Adrenal gland (tissue), 19 donors: ENCODE measurements at places on chromosomes 4 and X. TPM values are rescaled to one million over a fixed set of nuclear protein-coding genes. Genes with fewer than 3 reads are reported as not detected.

DNA sequence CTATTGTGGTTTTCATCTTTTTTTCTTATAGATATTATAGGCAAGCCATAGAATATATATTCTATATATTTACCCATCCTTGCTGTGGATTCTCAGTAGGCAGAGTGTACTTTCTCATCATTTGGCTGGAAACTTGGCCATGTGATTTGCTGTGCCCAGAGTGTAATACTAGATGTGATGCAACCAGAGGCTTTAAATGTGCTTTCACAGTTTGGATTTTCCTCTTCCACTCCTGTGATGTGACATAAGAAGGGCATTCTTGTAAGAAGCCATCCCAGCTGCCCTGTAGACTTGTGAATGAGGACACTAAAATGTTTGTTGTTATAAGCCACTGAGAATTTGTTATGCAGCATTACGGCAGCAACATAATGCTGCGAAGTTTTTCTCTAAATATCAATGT lies 10.4 kb upstream of the HPGDS start:
- no peak overlapping the region for H3K27ac ChIP-seq
- no peak for DNase-seq
- H3K27me3 ChIP-seq = no peaks in the 10 kb centered on the region
- no peak overlapping the region for H3K4me3 ChIP-seq
- no peaks in the 10 kb centered on the region for H3K4me1 ChIP-seq

DNA sequence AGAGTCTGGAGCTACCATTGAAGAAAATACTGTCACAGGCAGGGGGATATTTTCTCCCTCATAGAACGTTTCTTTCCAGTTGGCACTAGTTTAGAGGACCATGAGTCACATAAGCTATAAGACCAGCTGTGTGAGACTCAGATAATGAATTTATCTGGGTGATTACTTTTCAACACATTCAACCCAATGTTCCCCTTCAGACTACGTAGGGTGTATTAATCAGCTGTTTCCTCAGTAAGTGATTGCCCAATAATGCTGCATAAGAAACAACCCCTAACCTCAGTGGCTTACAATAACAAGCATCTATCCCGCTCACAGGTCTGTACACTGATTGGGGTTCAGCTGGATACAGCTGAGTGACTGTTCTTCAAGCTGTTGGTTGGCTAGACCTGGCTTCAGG lies 38.1 kb downstream of the CBLL2 start:
- H3K27me3 ChIP-seq = peaks cover 3% of the 10 kb centered on the region
- no peak for DNase-seq
- H3K4me3 ChIP-seq = no peak overlapping the region
- no peaks in the 10 kb centered on the region for H3K4me1 ChIP-seq

- H3K4me3 ChIP-seq = peak overlapping the region; percentile 86
- DNase-seq = no peak
- peaks cover 10% of the 10 kb centered on the region for H3K4me1 ChIP-seq
- H3K36me3 ChIP-seq = no peaks in the 10 kb centered on the region
- peak overlapping the region; percentile 87 for H3K27ac ChIP-seq
Measured at GRCh38 chr4:55346851-55347255, 811 bp downstream of the SRD5A3 start.

DNA sequence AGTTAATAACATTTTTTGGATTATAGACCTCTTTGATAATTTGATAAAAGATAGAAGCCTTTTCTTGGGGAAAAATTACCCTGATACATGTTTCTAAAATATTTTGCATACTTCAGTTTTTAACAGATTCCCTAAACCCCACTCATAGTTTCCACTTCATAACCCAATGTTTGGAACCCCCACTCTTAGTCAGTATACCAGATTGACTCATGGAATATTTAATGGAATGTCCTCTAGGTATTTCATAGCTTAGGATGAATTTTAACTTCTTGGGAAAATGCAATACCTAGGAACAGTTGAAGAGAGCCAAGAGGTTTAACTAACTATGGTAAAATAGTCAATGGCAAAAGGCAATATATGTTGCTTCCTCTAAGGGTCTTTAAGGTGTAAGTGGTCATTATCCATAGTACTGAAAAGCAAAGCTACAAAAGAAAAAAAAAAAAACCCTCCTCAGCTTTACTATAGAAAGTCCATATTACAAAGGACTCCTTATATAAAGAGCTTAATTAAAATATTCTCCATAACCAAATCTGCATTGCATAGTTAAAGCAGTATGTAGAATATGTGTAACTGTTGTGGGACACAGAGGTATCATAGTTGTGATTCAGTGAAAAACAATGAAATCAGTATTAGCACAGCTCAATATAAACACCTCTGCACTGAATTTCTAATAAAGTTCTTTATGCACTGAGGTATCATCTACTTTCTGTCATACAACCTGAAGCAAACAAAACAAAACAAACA lies 159.9 kb downstream of the PCDH7 start:
- no peak overlapping the region for H3K4me3 ChIP-seq
- no peaks in the 10 kb centered on the region for H3K27me3 ChIP-seq
- H3K4me1 ChIP-seq = no peaks in the 10 kb centered on the region
- H3K36me3 ChIP-seq = no peaks in the 10 kb centered on the region

GRCh38 chrX:130916636-130917422 lies 13.8 kb upstream of the ENOX2 start:
- no peak overlapping the region for H3K27ac ChIP-seq
- peaks cover 8% of the 10 kb centered on the region for H3K27me3 ChIP-seq
- H3K36me3 ChIP-seq = no peaks in the 10 kb centered on the region
- DNase-seq = peak; percentile 59
- H3K4me1 ChIP-seq = no peaks in the 10 kb centered on the region

DNA sequence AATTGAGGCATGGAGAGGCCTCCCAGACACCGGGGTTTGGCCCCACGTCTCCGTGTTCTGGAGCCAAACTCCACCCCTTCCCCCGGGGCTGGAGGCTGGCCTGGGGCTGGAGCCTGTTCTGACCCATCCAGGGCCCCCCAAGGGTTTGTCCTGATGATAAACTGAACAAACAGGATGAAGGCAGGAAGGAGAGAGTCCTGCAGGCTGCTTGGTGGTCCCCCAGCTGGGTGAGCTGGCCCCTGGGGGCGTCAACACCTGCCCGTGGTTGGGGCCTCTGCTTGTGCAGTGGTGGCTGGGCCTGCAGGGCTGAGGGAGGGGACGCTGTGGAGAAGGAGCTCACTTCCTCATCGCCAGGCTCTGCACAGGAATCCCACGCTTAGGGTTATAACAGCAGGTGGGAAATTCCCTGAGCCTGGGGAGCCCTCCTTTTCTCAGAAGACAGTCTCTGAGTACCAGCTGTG lies 2.3 kb downstream of the SH3TC1 start:
- H3K36me3 ChIP-seq = no peaks in the 10 kb centered on the region
- H3K27ac ChIP-seq = no peak overlapping the region
- peaks cover 27% of the 10 kb centered on the region for H3K4me1 ChIP-seq
- H3K4me3 ChIP-seq = no peak overlapping the region
- no peaks in the 10 kb centered on the region for H3K27me3 ChIP-seq

GRCh38 chr4:76256032-76256431 lies 4.5 kb downstream of the FAM47E start:
- peaks cover 2% of the 10 kb centered on the region for H3K4me1 ChIP-seq
- H3K27ac ChIP-seq = no peak overlapping the region
- H3K27me3 ChIP-seq = no peaks in the 10 kb centered on the region
- H3K4me3 ChIP-seq = no peak overlapping the region

DNA sequence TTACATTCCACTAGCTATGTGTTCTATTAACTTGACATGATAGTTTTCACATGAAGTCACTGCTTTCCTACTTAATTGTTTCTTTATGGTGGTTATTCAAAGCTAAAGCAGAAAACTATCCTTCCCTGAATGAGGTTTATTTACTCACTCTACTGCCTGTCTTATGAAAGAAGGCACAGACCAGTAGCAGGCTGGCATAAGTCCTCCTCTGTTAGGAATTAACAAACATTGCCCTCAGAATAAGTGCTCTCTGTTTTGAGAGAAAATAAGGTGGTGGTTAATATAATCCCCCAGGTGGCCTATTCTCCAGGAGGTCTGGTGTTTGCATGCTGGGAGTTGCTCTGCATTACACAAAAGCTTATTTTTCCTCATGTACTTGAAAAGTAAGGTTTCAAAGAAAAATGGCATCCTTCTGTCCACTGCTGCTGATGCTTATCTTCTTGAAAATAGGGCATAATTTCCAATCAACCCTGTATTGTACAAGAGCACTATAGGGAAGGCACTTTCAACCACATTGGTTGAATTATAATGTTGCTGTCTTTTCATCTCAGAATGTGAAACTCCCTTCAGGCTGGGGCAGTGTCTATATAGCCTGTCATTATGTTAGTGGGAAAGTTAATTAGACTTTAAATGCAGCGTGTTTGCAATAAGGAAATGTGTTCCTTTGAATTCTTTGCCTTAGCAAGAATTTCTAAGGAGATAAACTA lies 119.7 kb upstream of the TBC1D9 start:
- no peaks in the 10 kb centered on the region for H3K36me3 ChIP-seq
- H3K27me3 ChIP-seq = no peaks in the 10 kb centered on the region
- no peak for DNase-seq
- peaks cover 23% of the 10 kb centered on the region for H3K4me1 ChIP-seq
- H3K4me3 ChIP-seq = no peak overlapping the region

Gene EDA
- total RNA-seq = 6.9 TPM

Gene RTL9
- 0.06 TPM for total RNA-seq

Gene PGAM4
- total RNA-seq = 0.42 TPM

Gene NPY2R
- total RNA-seq = not detected
